ENCODE measurements at places on chromosomes 5 and 9.

DNA sequence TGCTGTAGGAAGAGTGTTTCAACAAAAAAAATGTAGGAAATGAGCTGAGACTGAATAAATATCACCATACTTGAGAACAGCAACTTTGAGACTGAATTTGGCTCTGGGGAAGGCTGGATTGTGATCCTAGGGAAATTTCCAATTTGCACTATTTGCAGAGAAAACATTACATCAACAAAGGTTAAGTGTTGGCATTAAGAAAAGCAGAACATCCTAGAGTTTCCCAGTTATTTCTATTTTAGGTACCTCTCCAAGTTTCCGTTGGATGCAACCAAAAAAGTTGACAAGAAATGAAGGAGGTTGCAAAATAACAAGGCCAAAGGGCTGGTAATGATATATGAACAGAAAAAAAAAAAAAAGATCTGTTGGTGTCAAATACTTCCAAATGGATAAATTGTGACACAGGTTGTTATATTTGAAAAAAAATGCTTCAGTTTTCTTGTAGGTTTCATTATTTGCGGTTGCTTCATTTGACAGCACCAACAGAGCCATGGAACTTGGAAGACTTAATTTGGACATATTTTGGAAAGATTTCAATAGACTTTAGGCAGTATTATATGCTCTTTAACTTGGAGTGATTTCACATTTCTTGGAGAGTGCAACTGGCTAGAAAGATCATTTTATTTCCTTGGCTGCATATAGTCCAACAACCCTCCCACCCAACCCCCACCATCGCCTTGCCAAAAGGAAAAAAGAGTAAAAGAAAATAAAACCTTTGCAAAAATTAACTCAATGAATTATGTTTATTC is 230.8 kb downstream of the ZNF608 start:
- no peak for DNase-seq

DNA sequence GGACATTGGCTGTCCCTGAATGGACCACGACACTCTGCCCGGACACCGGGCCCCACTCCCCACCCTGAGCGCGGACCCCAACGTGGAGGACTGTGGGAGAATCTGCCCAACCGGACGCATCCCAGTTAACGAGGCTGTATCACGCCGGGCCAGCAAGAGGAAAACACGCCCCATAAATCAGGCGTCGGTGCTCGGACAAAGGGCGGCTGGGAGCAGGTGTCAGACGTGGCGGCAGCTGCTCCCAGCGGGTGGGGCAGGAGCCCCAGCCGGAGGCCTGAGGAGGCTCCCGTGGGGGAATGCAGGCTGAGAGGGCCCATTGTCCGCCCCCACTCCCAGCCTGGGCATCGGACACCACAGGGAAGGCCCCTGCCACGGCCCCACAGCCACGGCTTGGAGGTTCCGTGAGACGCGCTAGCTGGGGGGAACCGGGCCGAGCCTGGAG is 19.2 kb downstream of the NOTCH1 start:
- DNase-seq, result no peak

GRCh38 chr9:122923947-122924346 is 7.4 kb downstream of the ZBTB26 start:
- no peak for DNase-seq

- DNase-seq, result no peak
Observed at GRCh38 chr9:35162605-35163315, 951 bp downstream of the UNC13B start.

DNA sequence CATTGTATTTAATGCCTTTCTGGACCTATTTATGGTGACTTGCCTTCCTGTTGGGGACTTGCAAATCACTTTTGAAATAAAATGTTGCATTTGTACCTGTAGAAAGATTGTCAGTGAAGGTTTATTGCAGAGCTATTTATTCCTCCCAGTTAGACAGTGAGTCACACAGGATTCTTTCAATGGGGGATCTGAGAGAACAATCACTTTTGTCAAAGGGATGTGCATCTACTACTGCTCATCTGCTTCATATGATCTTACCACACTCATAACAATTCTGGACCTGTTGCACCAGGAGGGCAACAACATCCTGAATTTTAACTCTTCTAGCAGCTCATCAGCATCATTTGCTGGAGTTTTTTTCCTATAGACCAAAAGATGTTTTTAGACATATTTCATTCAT is 66.8 kb downstream of the FBXL7 start:
- no peak for DNase-seq

GRCh38 chr5:143682929-143683386 is 129.0 kb upstream of the HMHB1 start:
- no peak for DNase-seq

DNA sequence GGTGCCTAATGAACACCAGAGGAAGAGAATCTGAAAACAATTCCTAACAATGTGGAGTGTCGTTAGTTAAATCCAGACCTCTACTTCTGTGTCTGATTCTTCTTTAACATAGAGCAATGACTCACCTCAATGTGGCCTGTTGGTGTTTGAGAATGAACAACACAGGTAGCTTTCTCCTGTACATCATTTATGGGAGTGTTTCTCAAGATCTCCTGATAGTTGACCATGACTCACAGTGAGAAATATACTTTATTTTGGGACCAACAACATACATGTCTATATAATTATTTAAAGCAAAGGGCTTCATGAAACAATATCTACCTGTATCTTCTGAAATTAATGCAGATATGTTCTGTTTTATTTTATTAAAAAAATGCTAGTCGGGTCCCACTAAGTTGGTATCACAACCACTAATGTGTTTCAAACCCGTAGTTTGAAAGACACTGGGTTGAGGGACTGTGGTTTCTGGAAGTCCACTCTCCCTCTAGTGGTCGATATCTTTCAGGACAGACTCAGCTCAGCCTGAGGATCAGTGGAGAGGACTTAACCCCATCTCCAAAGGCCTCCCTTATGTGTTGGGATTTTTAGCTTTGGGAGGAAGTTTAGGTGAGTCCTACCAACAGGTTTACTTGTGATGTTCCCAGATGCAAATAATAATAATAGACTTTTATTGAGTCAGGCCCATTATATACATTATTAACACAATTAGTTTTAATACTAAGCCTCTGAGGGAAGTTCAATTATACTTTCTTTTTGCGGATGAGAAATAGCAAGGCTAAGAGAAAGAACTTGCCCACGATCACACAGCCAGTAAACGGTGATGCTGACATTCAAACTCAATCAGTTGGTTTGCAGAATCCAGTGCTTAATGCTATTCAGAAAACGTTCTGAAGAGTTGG is 70.0 kb upstream of the KLF9 start:
- DNase-seq, result no peak

DNA sequence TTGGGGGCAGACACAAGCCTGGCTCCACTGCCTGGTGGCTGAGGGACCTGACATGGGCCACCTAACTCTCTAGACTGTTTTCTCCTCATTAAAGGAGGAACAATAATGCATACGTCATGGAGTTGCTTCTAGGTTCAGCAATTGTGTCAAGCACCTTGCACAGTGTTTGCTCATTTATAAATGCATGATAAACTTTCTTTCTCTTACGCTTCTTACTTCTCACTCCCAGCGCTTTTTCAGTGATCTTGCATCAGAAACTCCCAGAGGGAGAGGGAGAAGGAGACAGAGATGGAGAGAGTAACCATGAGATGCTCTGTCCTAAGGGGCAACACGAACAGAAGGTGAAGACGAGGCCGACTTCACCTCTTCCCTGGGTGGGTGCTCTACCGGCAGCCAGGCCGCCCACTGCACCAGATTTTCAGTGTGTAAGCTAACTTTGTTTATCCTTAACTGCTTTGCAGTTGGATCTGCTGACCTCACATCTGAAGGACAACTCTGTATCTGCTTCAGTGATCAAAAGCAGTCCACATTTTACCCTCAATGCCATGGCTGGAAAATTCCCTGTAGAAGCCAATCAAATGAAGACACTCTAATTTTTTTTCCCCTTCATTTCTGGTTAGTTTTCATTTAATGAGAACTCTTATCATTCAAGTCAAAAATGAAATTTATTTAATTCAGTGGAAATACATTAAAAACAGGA is 35.3 kb downstream of the MED27 start:
- no peak for DNase-seq

DNA sequence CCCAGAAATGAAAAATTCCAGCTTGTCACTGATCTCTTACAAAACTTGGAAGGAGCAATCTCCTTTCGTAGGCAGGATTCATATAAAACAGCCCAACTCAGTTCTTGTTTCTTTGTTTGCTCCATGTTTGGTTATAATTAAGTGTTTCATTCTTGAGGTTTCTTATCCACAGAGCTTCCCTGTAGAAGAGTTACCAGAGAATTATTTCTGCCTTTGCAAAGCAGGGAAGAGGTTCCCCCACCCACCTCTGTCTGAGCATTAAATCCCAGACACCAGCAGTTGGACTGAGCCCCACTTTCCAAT is 34.1 kb upstream of the RAI14 start:
- no peak for DNase-seq

DNA sequence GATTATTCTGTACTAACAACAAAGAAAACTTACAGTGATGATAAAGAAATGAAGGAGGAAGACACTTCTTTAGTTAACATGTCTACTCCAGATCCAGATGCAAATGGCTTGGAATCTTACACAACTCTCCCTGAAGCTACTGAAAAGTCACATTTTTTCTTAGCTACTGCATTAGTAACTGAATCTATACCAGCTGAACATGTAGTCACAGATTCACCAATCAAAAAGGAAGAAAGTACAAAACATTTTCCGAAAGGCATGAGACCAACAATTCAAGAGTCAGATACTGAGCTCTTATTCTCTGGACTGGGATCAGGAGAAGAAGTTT is 67.9 kb downstream of the VCAN start:
- DNase-seq, result no peak

DNA sequence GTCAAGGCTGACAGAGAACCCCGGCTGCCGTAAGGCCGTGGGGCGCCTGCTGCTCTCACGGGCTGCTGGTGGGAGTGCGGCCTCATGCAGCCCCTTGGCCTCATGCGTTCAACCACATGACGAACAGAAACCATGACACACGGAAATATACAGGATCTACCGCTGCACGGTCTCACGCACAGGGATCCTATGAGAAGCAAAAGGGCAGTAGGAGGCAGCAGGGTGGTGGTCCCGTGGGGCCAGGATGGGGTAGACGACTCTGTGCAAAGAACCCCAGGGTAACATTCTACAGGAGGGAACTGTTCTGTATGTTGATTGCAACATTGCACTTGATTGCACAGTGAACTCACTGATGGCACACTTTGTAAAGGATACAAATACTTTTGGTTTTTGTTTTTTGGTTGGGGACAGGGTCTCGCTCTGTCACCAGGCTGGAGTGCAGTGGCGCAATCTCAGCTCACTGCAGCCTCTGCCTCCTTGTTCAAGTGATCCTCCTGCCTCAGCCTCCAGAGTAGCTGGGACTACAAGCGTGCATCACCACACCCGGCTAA is 51.6 kb downstream of the NACC2 start:
- DNase-seq, result no peak

- DNase-seq, result no peak
Observed at GRCh38 chr9:26537211-26537610, 355.4 kb downstream of the CAAP1 start.

- DNase-seq, result no peak
Observed at GRCh38 chr5:132641841-132642240, 16.1 kb upstream of the IL13 start.

DNA sequence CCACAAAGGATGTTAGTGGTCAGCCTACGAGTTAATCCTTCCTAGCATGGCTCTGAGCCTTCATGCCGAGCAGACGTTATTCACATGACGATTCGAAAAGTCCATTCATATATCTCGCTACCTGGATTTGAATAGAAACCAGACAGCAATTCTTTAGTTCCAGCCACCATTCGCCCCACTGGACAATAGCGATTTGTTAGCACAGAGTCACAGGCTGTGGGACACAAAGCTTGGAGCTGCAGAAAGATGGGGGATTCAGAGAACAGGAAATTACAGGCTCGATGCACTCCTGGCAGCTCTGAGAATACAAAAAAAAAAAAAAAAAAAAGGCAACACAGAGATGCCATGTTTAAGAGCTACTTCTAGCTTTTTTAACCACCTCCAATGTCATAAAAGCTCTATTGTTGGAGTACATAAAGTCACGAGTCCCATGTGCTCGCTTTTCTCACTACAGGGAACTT is 110.7 kb downstream of the NR6A1 start:
- DNase-seq, result no peak

DNA sequence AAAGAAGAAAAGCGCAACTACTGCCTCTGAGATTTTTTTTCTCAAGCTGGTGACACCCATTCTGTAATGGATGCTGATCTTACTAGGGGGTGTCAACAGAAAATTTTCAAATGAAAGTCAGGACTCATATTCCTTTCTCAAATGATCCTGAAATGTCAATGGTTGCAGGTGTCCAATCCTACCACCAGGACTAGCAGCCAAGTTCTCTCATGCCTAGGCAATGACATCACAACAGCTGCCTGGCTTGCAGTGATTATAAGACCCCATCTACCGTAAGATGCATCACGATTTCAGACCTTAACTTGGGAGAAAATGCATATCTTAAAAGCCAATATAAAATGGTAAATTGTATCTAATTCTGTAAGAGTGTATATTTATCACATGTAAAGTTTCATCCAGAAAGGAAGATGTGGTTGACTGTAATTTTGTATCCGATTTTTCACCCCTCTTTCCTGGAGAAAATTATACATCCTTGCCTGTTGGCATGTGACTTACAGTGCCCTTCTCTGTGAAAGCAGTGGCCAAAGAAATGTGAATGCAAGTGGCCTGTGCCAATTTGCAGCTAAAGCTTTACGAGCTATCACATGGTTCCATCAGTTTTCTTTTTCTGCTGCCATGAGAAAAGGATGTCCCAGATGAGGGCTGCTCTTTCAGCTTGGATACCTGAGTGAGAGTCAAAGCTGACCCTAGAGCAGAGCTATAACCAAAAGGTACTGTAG is 104.4 kb downstream of the DENND1A start:
- no peak for DNase-seq

- no peak for DNase-seq
Observed at GRCh38 chr9:130680836-130681768, 12.5 kb upstream of the EXOSC2 start.

DNA sequence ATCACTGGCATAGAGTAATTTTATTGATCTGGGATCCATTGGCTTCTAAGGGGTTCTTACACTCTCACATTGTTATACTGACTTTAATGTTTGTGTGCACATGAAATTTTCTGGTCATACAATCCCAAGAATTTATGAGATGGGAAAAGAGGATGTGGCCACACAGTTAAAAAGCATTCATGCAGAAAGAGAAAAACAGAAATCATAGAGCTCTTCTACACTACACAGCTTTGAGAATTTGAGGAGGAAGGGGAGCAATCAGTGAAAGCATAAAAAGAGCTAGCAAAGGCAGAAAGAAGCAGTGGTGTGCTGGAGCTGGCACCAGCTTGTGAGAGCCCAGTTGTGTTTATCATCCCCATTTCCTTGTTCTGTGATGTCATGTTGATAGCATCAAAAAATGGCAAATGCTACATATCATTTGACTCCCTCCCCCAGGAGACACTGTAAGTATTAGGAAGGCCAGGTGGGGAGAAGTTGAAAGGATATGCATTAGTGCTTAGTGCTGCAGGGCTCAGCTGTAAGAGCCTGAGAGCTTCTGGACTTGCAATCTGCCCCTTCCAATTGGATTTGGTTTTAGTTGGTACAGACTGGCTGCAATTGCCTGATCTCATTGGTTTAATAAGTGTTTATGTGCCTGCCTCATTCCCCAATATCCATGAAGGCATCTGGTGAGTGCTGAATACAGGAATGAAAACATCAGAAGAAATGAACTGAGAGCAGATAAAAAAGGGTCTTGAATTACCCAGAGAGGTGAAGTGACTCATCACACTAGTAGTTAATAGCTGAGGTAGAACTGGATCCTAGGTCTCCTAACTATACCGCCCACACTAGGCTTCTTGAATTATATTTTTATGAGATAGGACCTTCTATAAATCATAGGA is 30.9 kb downstream of the RHOBTB3 start:
- no peak for DNase-seq

- no peak for DNase-seq
Observed at GRCh38 chr9:91391412-91391811, 29.7 kb upstream of the AUH start.

Data from memory B cell (primary cell).